ENCODE measurements at places on chromosomes 4 and X.

- DNase-seq: no peak
These were observed 60.6 kb downstream of the POLR2B start for GRCh38 chr4:57039345-57039744.

DNA sequence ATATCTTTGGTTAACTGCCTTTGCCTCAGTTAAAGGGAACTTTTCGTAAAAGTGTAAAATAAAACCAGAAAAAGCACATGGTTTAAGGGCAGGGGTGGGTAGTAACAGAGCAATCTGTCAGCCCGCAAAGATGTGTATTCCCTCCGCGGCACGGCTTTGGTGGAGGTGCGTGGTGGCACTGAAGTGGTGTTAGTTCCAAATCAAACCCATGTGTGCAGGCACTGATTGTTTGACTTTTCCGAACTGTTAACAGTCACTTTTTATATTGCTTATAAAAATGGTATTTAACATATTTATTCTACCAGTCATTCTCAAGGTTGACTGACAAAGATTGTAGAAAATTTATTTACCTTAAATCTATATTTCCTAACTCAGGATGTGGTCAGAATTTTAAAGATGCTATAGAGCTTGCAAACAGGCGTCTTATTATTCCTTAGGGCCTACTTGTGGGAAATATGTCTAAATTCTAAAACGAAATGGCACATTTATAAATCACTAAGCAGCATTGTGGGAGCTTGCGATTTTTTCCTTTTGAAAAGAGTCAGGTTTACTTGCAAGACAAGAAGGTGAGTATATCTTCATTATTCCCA lies 272.7 kb upstream of the PCDH18 start:
- no peak for DNase-seq

DNA sequence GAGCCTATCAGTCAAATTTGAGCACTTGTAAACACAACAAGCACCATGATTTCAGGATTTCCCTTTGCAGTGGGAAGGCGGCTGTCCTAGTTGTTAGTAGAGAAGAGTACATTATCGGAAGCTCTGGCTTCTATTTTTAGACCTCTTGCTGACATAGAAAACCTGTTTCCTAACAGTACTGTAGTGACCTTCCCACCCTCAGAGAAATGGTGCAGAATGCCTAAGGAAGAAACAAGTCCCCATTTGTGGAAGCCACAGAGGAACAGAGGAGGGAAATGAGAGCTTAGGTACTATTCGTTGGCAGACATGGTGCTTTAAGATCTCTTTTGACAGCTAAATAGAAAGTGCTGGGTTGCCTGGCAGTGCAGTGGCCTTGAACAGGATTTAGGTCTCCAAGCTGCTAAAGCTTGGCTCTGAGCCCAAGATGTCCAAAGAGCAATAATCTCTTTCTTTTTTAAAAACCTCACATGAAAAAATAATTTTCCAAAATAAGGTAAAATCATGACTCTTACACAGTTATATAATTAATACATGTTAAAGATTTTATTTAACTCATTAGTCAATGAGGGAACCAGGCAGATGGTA lies 24.9 kb downstream of the GLRA2 start:
- no peak for DNase-seq

GRCh38 chr4:121192013-121192412 lies 27.9 kb upstream of the TNIP3 start:
- no peak for DNase-seq

Data from stimulated activated CD4-positive, alpha-beta T cell treated with anti-CD3 and anti-CD28 coated beads, Interleukin-1b, Interleukin-23, amount 100 ng/mL, for 1 hour (primary cell).